ENCODE measurements at places on chromosomes 5 and 9.
A peak's percentile ranks its signal among the peaks of the same experiment; 100 is the strongest.

DNA sequence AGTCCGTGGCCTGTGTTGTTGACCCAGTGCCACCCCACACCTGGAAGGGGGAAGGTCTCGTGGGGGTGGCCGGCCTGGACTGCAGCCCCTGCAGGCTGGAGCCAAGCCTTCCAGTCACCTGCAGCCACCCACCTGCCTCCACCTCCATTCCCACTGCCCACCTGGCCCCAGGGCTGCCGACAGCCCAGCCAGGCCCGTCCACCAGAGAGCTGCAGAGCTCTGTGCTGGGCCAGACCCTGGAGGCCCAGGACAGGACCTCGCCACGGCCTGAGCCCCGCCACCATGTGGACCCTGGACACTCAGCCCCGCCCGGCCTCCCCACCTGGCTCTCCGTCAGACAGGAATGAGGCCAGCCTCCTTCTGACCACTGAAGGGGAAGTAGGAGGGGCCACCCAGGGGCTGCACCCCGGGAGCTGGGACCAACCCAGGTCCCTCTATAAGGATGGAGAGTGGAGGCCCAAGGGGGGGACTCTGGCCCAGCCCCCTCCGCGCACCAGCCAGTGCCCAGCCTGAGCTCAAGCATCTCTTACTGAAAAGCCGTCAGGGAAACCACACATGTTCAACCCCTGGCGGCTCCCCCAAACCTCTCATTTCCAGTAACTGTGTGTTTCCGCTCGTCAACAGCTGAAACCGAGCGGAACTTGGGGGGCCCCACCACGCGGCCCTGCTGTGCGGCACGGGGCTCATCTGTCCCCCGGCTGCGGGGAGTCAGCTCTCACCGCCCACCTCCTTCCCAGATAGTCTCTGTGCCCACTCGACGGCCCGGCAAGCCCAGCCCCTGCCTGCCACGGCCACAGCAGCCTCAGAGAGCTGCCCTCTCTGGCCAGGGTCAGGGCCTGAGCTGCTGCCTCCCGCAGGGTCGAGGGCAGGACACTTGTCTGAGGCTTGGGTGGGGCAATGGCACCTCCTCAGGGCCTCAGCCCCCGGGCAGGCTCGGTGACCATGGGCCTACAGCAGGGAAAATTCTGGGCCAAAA lies 12.8 kb downstream of the NOTCH1 start:
- peak; percentile 57 for DNase-seq

DNA sequence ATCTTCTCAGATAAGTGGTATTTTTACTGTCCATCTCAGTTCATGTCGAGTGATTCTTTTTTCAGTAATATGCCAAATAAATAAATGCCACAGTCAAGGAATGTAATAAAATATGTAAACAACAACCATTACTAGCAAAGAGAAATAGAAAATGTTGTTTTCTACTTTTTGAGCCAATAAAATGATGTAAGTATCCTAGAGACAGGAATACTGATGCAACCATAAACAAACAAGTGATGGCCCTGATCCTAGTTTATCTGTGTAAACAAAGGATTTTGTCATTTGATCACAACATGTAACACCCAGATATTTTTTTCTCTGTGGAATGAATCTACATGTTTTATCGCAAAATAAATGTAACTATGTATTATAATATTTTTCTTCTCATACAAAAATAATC lies 1852.8 kb downstream of the EFNA5 start:
- no peak for DNase-seq

DNA sequence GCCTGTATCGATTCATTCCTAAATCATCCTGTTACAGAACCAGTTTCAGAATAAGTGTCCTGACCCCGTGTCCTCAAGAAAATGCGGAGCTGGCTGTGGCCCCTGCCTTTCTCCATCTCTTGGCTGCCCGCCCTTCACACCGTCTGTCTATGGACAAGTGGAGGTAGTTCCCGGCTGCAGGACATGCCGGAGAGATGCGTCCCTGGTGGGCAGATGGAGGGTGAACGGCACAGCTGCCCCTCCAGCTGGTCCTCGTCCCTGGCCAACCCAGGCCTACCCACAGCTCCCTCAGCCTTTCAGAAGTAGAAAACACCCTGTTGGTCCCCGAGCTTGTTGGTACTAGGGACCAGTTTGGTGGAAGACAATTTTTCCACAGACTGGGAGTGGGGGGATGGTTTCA lies 14.8 kb upstream of the EXOC3 start:
- no peak for DNase-seq

DNA sequence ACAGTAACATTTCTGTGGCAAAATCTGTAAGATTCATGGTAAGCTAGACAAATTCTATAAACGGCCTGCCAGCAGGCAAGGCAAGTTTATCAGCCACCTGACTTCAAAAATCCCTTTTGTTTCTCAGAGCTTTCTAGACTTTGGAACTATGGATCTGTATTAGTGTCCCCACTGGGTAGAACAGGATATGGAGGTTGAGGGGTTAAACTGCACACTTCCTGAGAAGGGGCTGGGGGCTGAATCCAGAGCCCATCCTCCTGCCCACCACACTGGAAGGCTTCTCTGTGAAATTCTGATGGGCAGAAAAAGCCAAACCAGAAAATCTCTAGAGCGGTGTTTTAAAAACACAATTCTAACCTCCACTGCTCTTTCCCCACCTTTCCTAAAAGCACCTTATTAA lies 128.7 kb downstream of the ENTREP1 start:
- DNase-seq, result no peak

GRCh38 chr5:108523360-108523759 lies 141.5 kb upstream of the FBXL17 start:
- DNase-seq, result no peak

DNA sequence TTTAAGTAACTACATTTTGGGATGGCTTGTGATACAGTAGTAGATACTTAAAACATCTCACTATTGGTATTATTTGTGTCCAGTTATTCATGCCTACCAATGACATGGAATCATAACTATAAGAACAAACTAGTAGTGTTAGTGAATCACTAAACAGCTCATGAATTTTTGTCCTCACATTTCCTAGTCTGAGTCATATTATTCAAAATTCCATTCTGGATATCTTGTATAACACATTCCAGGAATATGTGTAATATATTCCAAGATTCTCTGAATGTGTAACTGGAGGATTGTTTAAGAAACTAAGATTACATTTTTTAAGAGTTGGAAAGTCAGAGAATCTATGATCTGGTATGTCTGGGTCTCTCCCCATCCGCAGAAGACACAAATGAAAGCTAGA lies 565.3 kb upstream of the ZNF608 start:
- no peak for DNase-seq

DNA sequence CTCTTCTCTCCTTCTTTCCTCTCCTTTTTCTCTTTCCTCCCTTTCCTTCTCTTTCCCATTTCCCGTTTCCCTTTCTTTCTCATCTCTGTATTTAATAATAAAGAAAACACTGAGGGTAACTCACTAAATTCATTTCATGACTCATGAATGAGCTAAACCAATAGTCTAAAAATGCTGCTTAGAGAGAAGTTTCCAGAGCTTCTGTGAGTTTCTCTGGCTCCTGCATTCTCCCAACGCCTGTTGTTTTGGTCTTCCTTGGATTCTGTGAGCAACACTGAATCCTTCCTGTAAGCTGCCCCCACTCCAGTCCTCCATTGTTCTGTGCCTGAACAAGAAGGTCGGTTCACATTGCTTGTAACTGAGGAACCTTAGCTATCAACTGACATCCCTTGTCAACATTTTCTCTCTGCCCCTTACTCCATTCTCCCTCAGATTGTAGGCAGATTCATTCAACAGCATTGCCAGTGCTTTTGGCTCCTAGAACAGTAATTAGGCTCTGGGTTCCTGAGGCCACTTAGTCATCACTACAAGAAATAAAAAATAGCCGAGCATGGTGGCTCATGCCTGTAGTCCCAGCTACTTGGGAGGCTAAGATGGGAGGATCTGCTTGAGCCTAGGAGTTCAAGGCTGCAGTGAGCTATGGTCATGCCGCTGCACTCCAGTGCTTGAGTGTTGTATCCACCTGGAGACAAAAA lies 237.7 kb upstream of the KLF4 start:
- no peak for DNase-seq

DNA sequence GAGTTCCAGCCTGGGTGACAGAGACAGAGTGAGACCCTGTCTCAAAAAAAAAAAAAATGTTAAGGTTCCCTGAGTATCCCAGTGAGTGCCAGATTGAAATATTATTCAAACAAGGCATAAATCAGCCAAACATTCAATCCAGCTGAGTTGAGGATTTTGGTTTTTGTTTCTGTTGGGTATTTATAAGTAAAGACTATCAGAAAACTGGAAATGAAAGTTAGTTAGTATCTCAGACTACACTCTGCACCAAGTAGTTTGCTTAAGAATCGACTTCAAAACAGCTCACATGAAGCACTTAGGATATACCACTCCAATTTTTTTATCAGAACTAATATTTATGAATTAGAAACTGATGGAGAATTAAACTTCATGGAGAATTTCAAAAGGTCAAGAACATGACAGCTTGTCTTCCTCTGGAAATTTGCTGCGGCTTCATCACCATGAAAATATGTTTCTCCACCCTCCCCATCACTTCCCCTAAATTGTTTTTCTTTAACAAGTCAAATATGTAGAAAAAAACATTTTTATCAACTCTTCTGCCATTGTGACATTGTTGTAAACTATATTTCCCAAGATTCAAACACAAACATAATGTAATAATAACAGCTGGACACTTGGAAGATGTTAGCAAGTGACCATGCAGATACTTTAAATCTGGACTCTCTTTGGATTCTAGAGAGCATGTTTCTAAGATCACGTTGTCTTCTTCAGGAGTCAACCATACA lies 110.0 kb upstream of the PTGER4 start:
- no peak for DNase-seq

- DNase-seq, result no peak
Observed at GRCh38 chr9:3880851-3881250, 355.1 kb upstream of the RFX3 start.

DNA sequence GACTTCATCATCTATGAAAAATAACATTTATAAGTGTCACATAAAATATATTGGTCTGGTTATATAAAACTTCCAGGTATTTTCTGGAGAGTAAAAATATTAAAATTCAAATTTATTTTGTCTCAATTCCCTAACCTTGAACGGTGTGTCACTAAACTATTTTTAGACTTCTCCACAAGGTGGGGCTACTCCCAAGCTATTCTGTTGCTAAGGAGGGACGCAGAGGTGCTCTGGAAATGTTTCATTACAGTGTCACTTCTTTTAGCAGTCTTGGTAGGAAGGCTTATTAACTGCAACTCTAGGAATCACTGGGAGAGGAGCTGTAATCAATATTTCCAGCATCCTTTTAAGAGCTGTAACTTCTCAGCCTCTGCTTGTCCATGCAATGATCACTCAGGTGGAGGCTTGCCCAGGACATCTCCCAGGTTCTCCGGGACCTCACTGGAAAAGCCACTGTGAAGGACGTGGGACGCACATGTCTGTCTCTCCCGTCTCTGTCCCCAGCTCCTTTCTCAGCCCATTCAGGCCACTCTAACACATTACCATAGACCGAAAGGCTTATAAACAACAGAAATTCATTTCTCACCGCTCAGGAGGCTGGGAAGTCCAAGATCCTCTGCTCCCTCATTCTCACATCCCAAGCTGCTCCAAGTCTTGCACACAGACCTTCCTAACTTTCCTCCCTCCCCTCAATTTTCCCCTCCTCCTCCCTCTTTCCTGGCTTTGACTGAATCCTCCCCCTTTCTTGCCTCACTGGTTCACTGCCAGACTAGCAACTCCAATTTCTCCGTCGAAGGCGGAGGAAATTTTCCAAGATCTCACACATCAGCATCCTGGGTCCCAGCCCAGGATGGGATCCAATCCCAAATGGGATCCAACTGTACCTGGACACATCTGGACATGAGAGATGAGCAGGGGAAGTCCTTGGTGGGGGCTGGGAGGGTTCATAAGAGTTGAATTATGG lies 32.7 kb upstream of the DNAH5 start:
- DNase-seq, result no peak

DNA sequence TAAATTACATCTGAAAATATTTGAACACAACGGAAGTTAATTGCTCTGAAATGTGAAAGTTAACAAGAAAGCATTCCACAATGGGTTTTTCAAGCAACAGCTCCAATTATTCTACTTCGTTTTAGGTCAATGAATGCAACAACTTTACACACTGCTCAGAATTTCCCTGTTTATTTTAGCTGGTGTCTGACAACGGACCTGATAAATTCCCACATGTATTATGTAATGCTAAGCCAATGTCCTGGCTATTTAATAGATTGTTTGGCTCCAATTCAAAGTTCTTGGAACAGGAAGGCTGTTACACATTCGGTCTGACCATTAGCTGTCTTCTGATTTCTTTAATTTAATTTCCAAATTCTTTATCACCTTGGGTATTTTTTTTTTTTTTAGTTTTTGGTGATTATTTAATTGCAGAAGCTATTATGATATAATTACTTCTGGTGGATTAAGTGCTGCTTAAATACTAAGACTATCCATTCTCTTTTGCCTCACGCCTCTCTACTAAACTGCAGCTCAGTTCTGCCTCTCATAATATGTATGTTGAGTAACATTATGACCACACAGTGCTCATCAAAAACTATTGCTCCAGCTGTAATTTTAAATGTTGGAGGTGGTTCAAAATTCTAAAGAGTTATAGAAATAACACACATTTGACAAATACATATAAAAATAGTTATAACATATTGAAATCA lies 57.9 kb downstream of the MEF2C start:
- no peak for DNase-seq

DNA sequence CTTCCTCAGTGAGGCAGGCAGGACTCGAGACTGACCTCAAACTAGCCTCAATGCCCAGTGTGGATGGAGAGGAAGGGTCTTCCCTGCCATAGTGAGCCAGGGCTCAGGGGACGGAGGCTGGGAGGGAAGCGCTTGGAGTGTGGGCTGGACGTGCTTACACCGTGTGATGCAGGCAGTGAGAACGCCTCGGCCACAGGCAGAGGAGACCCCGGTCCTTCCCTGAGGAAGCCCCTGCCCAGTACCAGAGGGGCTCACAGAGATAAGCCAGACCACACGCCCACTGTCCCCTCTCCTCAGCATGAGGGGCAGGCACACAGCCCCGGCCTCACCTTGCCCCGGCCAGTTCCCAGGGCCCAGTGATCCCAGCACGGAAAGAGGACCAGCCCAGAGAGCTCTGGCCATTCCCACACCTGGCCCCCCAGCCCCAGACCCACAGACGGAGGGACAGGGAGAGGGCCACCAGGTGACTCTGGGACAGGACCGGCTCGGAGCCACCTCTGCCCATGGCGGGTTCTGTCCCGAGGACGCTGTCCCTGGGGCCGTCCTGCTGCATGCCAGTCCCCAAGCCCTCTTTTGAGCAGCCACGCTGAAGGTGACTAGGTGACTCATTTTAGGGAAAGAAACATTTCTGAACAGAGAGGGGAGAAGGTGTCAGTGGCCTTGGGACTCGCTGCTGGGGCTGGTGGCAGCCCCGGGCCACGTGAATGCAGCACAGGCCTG lies 6.0 kb upstream of the NSMF start:
- no peak for DNase-seq

GRCh38 chr5:110752953-110753352 lies 14.1 kb downstream of the SLC25A46 start:
- no peak for DNase-seq

DNA sequence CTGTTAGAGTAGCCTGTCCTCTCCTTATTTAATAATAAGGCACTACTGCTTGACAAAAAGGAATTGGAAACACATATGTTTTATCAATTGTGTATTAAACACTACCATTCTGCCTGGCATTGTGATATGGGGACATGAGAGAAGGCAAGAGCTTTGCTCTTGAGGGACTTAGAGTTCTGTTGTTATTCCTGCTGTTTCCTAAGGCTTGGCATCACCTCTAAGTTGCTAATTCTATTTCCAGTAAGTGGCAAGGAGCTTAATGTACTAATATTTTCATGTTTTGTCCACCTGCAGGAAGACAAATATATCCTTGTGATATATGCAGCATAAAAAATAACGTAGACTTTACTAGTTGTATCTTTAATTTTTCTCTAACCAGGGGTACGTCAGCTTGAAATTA lies 12.6 kb downstream of the HMGCR start:
- DNase-seq, result no peak

GRCh38 chr9:131734165-131734610 lies 5.7 kb downstream of the RAPGEF1 start:
- DNase-seq, result no peak

Measured in stimulated activated CD8-positive, alpha-beta memory T cell treated with anti-CD3 and anti-CD28 coated beads, Interleukin-2, amount 100 ng/mL, for 1 hour (primary cell).